ENCODE measurements at places on chromosomes 1 and 21.

- no peak for DNase-seq
Measured at GRCh38 chr1:241641773-241642592, 1.8 kb upstream of the CHML start.

DNA sequence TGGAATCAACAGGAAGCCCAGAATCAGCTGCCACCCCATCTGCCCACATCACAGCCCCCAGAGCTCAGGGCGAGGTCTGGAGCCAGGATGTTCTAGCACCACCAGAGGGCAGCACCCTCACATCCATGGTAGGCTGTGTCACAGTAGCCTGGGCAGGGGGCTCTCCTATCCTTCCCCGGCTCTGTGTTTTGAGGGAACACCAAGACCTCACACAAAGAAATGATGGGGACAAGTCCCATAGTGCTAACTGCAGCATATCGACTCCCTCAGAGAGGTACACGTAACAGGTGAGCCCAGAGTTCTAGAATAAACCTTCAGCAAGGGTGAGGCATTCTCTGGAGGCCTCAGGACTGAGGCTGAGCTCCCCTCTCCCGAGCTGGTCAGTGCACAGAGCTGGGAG, 2.3 kb upstream of the KCNC4 start:
- no peak for DNase-seq

DNA sequence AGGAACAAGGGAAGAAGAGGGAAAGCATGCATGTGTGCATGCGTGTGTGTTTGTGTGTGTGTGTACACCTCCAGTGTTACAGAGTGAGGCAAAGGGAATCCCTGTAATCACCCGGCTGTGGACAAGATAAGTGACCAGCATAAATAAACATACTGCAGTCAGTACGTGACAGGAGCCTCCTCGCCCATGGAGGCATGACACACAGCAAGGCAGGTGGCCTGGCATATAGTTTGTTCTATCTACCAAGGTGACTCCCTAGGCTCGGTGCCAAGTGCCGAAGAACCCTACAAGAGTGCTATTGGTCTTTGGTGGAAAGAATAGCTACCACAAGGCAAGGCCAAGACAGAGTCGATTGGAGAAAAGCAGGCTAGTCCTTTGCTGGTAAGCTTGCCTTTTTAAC, 31.7 kb upstream of the HEATR1 start:
- DNase-seq = no peak

DNA sequence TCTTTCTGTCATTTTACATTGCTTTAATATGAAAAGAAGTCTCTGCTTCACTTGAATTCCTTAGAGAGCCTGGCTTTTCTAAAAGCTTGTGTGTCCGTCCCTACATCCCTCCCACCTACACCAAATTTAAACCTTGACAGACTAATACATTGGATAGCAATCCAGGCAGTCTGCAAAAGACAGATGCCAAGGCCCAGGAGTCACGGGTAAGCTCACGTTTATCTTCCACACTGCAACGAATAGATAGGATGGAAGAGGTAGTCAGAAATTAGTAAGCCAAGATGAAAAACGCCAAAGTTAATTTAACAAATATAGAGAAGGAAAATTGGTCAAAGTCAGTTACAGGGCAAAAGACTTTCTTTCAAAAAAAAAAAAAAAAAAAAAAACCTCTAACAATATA, 338.1 kb downstream of the SMYD3 start:
- DNase-seq = no peak

DNA sequence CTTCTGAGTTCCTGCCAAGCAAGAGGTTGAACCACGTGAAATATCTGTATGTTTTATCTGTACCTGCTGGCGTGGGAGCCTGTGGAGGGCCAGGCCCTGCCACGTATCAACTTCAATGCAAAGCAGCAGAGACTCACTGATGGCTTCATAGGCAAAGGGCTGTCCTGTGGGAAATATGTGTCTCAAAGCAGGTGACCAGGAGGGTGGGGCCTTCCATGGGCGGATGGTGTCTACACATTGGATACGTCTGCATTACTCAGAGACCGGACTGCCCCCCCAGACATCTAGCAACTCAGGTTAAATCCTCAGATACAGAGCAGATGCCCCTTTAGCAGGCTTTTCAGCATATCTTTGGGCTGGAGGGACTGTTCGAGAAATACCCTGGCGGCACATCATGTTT, 210.8 kb upstream of the C1orf174 start:
- no peak for DNase-seq

Data from iPS DF 6.9 (cell line).